ENCODE measurements at places on chromosomes 2 and 18. TPM values are rescaled to one million over a fixed set of nuclear protein-coding genes. Genes with fewer than 3 reads are reported as not detected.

CDH2 gene
- 1.8 TPM for total RNA-seq

CD8A gene
- under 0.01 TPM for total RNA-seq

MYL1 gene
- not detected for total RNA-seq

HNRNPLL gene
- 37.0 TPM for total RNA-seq

C2orf72 gene
- not detected for total RNA-seq

DCC gene
- total RNA-seq: not detected

GPAT2 gene
- 5.6 TPM for total RNA-seq

TNS1 gene
- 21.1 TPM for total RNA-seq

AGFG1 gene
- 56.6 TPM for total RNA-seq

TTC21B gene
- 20.9 TPM for total RNA-seq

SULT1C2 gene
- not detected for total RNA-seq

POTEJ gene
- total RNA-seq: 0.38 TPM

HOXD12 gene
- not detected for total RNA-seq

ASB18 gene
- total RNA-seq: not detected

SPATS2L gene
- total RNA-seq: 9.4 TPM

IL36G gene
- not detected for total RNA-seq

CCBE1 gene
- total RNA-seq: under 0.01 TPM

MC2R gene
- not detected for total RNA-seq

RGPD5 gene
- 18.6 TPM for total RNA-seq

EFHD1 gene
- total RNA-seq: not detected

ALLC gene
- total RNA-seq: not detected

TRAPPC8 gene
- 57.9 TPM for total RNA-seq

ELMOD3 gene
- total RNA-seq: 9.6 TPM

DCDC2C gene
- 0.13 TPM for total RNA-seq

CTAGE1 gene
- total RNA-seq: not detected

ZEB2 gene
- 0.51 TPM for total RNA-seq

GALNT14 gene
- total RNA-seq: 0.39 TPM

NEUROD1 gene
- not detected for total RNA-seq

CDH7 gene
- total RNA-seq: not detected

NXPH2 gene
- total RNA-seq: not detected

BOD1L2 gene
- not detected for total RNA-seq

All from dermis microvascular lymphatic vessel endothelial cell (primary cell).